ENCODE measurements at places on chromosomes 6 and 20. TPM values are rescaled to one million over a fixed set of nuclear protein-coding genes. Genes with fewer than 3 reads are reported as not detected.

The POLR1H gene
- 18.3 TPM for polyA plus RNA-seq

The FOXC1 gene
- polyA plus RNA-seq: 15.1 TPM

The PMEPA1 gene
- polyA plus RNA-seq: 23.6 TPM

The GRM4 gene
- polyA plus RNA-seq: 16.9 TPM

The PRSS16 gene
- 1.0 TPM for polyA plus RNA-seq

The NKAIN2 gene
- polyA plus RNA-seq: 67.0 TPM

The TSPO2 gene
- 0.52 TPM for polyA plus RNA-seq

All from spinal cord (tissue), 10 donors.